ENCODE measurements at places on chromosomes 11 and 22.
A peak's percentile ranks its signal among the peaks of the same experiment; 100 is the strongest.

DNA sequence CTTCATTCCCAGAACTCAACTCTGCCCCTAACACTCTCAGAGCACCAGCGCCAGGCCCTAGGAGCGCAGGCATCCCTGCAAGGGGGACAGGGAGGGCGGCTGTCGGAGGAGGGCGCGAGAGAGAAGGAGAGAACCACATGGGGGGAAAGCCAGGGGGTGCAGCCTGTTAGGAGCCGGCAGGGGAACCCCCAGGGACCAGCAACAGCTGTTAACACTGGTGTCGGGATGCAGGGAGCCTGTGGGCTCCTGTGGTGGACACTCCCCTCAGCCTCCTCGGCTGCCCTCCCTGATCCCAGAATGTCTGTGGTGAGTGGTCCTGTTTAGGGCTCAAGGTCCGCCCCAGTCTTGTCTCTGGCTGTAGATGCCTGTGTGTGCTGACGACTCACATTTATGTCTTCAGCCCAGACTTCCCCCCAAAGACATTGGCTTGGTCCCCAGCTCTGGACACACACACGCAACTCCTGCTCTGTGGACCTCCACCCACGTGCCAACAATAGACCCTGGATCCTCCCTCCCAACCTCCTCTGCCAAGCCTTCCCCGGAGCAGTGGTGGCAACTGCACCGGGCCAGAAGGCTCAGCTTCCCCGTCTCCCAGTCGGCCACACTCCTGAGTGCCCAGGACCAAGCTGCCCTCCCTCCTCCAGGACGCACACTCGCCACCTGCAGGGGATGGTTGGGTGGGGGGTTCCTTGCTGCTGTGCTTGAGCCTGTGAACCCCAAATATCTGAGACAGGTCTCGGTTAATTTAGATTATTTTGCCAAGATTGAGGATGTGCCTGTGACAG lies 817 bp upstream of the IFITM5 start:
- no peak for DNase-seq

DNA sequence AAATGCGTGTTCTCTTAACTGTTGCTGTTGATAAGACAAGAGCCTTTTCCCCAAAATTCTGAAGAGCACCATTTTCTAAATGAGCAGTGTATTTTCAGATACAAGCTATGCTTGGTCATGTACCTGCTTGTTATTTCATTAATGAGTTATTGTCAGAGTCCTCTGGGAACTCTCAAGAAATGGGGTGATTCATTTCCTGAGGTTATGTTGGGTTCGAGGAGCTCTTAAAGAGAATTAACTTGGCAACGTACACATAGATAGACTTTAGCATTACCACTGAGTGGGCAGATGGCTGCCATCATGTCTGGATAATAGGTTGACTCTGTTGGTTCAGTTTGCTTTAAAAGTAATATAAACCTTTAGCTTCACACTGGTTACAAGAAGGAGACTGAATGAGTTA lies 87.9 kb upstream of the SORL1-AS1 start:
- DNase-seq, result no peak

- DNase-seq, result peak; percentile 56
Measured at GRCh38 chr22:23675502-23676415, 15.1 kb upstream of the RGL4 start.

DNA sequence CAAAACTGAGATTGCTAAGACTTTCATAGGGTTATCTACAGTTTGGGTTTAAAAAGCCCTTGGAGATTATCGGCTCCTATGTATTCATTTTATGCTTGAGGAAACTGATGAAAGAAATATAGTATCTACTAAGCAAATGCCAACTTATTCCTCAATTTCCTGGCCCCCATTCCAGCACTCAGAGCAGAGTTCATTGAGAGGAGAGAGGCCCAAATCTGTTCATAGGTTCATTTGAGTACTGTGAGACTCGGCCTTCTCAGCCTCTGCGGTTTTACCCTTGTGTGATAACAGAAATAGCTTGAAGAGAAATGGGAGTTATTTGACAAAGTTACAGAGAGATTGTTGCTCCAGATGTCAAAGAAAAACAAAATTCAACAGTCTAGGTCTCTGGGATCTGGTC lies 226.7 kb upstream of the ARHGAP42 start:
- no peak for DNase-seq

DNA sequence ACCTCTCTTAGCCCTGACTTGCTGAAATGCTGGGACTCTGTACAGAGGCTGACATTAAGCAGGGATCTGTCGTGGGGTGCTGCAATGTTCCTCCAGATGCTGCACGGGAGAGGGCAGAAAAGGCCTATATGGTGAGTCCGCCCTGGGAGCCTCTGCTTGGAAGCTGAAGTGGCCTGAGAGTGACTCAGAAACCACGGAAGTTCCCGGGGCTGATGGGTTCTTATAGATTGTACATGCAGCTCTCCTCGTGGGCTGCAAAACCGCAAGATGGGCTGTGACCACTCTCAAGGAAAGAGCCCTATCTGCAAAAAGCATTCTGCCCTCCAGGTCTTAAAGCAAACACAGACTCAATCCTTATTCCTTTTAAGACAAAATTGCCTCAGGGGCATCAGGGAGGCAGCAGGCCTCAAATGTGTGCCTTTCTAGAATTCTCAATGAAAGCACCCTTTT lies 5.8 kb upstream of the SLC43A3 start:
- DNase-seq, result peak; percentile 79

- no peak for DNase-seq
Measured at GRCh38 chr11:28463826-28464225, 355.6 kb downstream of the METTL15 start.

- no peak for DNase-seq
Measured at GRCh38 chr11:123428116-123428715, 1.9 kb upstream of the GRAMD1B start.

GRCh38 chr22:35705141-35705540 lies 12.5 kb upstream of the APOL5 start:
- DNase-seq, result no peak

DNA sequence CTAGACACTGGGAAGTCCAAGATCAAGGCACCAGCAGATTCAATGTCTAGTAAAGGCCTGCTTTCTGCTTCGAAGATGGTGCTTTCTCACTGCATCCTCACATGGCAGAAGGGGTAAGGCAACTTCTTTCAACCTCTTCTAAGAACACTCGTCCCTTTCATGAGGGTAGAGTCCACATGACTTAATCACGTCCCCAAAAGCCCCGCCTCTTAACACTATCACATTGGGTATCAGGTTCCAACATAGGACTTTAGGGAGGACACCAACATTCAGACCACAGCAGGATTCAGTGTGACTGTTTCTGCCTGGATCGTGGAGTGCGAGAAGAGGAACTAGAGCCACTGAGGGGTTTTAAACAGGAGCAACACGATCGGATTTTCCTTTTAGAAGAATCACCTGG lies 3.7 kb upstream of the TIRAP start:
- DNase-seq, result no peak

DNA sequence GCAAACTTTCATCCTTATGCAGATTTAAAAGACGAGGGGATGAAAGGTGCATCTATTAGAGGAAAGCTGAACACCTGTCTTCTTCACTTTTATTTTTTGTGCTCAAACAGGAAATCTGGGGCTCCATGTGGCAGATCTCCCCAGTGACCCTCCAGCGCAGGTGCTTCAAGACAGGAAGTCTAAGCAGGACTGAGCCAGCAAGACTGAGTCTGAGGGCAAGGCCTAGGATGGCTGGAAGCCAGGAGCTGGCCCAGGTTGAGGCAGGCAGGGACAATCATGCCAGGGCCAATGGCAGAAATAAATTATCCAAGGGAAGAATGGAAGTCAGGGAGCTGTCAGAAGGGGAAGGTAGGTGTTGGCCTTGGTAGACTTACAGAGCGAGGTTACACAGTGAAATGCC lies 101.1 kb upstream of the SPON1 start:
- DNase-seq, result no peak

Data from CD14-positive monocyte (primary cell).